Panc1 (cell line): ENCODE measurements at places on chromosomes 7 and 10. TPM values are rescaled to one million over a fixed set of nuclear protein-coding genes. Genes with fewer than 3 reads are reported as not detected.

- DNase-seq: no peak
Observed at GRCh38 chr10:3975016-3975415, 190.0 kb upstream of the KLF6 start.

DNA sequence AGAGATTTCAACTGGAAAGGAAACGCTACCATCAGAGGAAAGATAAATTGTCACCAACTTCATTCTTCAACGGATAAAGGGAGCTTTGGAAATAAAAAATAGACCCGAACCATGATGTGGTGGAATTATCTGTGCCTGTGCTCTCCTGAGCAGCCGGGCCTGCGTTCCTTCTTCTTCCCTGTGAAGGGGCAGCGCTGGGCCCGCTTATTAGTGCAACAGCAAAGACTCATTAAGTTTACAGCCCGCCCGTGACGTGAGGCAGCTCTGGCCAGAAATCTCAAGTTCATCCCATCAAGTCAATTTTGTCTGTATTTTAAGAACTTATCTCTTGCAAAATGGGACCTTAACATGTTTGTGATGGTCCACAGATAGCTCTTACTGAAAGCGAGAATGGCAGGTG, 193.7 kb downstream of the ADARB2 start:
- DNase-seq: no peak

GRCh38 chr10:61937631-61938351, 36.3 kb downstream of the ARID5B start:
- DNase-seq: no peak

GRCh38 chr10:28363376-28363775, 60.5 kb upstream of the MPP7 start:
- DNase-seq: no peak

DNA sequence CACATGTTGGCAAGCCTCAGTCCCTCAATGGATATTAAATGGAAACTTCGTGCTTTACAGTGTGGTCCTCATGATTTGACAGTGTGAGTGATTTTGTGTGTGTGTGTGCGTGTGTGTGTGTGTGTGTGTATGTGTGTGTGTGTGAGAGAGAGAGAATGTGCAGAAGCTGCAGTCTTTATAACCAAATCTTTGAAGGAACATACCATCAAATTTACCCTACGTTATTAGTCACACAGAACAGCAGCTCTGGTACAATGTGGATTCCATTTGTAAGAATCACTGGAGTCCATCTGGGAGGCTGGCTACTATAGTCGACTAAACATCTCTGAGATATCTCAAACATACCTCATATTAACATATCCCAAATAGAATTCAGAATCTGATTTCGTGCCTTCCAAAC, 928.0 kb upstream of the POT1 start:
- no peak for DNase-seq

- DNase-seq: no peak
Observed at GRCh38 chr7:20450536-20450935, 119.8 kb downstream of the ITGB8 start.

DNA sequence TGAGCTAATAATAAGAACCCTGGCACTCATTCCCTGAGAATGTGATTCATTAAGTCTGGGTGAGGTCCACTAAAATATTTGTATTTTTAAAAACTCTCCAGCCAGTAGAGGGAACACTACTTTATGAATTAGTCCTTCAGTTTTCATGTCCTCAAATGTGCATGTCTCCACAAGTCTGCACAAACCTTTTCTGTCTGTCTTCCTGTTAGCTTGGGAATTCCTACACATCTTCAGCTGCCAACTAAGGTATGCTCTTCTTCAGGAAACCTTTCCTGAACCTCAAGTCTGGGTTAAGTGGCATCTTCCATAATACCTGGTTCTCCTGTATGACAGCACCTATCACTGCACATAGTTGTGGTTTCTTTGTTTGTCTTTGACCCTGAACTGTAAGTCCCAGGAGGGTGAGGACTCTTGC, 119.6 kb upstream of the MKX start:
- DNase-seq: no peak

DNA sequence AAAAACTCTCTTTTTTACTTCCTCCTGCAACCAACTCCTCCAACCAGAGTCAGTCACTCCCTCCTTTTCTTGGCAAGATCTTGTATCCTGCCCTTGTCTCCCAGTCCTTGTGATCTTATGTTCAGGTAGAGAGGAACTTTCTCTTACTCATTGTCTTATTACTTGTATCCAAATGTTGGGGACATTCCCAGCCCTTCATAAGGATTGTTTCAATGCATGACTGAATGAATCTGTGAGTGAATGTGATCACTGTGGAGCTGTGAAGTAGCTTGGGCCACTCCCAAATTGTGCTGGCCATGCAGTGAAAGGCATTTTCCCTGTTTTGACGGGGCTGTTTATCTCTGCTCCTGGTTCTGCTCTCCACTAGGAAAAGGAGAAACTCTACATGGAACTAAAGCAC, 93.7 kb downstream of the CFAP58 start:
- DNase-seq: no peak

The LDB3 gene
- 0.15 TPM for total RNA-seq

The RTKN2 gene
- 21.3 TPM for total RNA-seq

The RAB19 gene
- 0.92 TPM for total RNA-seq

The CRYGN gene
- total RNA-seq: 0.74 TPM

The NPTX2 gene
- total RNA-seq: 0.15 TPM

The TMEM176B gene
- total RNA-seq: 0.31 TPM
